ENCODE measurements at places on chromosomes 5 and 9.

- no peak for DNase-seq
These were observed 115.9 kb upstream of the LPAR1 start for GRCh38 chr9:111154081-111154562.

GRCh38 chr5:57859626-57860025, 377.0 kb upstream of the ACTBL2 start:
- DNase-seq, result no peak

GRCh38 chr5:176416965-176417364, 626 bp upstream of the CLTB start:
- DNase-seq, result no peak

GRCh38 chr5:129905473-129906176, 1.4 kb downstream of the CHSY3 start:
- no peak for DNase-seq

GRCh38 chr9:87593359-87593980, 95.8 kb downstream of the DAPK1 start:
- DNase-seq, result no peak

DNA sequence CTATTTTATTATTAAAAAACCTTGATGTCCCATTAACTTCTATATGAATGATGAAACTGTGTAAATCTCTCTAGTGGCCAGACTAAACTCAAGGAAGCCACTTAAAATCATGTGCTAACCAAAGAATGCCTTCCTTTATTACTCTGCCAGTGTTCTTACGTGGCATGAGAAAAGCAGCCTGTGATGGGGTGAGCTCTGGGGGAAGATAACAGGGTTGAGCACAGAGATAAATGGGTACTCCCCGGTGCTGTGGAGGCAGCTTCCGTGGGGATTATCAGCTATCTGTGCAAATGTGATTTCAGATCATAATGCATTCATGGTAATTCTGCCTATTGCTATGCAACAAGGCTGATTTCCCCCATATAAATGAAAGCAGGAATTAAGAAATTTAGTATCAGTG, 181.3 kb downstream of the CAVIN4 start:
- no peak for DNase-seq

GRCh38 chr9:127979333-127980059, 1.3 kb downstream of the EEIG1 start:
- no peak for DNase-seq

DNA sequence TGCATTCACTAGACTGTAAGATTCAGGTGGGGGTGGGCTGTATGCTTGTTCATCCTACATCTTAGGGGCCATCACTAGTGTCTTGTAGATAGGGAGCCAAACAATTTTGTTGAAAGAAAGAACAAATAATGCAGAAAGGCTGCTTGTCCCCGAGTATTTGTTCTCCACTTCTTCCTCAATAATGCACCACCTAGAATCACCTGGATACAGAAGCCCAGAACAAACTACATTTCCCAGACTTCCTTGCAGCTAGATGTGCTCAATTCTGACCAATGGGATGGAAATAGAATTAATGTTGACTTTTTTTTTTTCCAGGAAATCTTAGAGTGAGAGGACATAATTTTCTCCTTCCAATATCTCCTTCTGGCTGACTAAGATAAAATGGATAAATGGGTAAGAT, 38.9 kb upstream of the TNFSF8 start:
- DNase-seq, result no peak

- no peak for DNase-seq
These were observed 200.1 kb downstream of the PAX5 start for GRCh38 chr9:36833954-36834353.

DNA sequence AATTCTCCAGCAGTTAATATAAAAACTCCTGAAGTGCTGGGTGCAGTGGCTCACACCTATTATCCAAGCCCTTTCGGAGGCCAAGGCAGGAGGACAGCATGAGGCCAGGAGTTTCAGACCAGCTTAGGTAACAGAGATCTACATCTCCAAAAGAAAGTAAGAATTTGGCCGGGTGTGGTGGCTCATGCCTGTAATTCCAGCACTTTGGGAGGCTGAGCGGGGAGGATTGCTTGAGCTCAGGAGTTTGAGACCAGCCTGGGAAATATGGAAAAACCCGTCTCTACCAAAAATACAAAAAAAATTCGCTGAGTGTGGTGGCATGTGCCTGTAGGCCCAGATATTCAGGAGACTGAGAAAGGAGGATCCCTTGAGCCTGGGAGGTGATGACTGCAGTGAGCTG, 6.7 kb upstream of the GPBP1 start:
- DNase-seq, result no peak
